Effector memory CD8-positive, alpha-beta T cell (primary cell): ENCODE measurements at places on chromosomes 6 and 20.

- no peak for DNase-seq
Observed at GRCh38 chr6:13787137-13787536, 27.2 kb downstream of the MCUR1 start.

- DNase-seq: no peak
Observed at GRCh38 chr6:34489207-34489805, 23.4 kb downstream of the PACSIN1 start.

DNA sequence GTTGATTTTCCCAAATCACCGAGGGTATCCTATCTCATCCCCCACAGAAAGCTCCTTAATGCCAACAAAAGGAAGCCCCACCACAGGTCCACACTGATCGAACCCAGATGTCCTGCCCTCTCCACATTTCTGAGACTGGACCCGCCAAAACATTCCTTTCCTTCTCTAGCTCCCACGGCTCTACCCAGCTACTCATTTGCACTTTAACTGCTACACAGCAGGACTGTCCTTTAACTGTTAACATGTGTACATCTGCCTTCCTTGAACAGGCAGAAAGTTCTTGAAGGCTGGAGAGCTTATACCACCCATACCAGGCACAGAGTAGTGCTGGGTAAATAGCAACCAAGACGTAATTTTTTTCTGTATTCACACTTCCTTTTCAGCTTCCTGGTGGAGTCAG, 68.6 kb downstream of the TRMT6 start:
- DNase-seq: no peak

GRCh38 chr20:38441916-38442315, 6.8 kb upstream of the SNHG17 start:
- no peak for DNase-seq

DNA sequence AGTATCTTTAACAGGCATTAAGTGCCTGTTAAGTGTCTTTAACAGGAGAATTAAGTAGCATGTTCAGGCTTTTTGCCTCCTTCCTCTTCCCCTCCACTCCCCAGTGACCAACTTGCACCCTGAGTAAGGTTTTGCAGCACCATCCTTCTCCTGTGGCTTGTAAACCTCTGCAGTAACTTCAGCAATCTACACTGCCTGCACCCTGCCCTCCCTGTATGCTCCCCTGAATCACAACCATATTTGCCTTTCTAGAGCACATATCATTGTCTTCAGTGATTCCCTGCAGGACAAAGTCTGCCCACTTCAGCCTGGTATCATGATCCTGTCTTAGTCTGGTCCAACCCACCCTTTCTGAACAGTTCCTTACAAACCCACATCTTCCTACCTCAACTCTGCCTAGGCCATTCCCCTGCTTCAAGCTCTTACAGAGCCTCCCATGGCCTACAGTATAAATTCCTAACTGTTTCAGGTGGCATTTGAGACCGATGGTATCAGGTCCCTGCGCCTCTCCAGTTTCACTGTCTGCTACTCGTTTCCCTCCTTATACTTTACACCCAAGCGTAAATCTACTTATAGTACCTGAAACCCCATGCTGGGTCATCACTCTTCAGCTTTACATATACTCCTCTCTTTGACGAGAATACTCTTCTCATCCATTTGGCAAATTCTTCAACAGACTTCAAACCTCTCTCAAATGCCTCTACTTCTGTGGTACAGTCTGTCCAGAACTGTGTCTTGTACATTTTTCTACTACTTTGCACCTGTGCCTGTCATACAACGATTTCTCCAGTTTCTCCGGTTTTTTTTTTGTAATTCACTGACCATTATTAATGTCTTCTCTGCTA, 69.8 kb downstream of the ZHX3 start:
- DNase-seq: no peak

GRCh38 chr6:52341561-52342260, 20.2 kb upstream of the PAQR8 start:
- no peak for DNase-seq

- no peak for DNase-seq
Observed at GRCh38 chr6:108877046-108877751, 29.0 kb downstream of the ARMC2 start.

GRCh38 chr6:7770111-7770510, 44.2 kb downstream of the BMP6 start:
- DNase-seq: no peak

DNA sequence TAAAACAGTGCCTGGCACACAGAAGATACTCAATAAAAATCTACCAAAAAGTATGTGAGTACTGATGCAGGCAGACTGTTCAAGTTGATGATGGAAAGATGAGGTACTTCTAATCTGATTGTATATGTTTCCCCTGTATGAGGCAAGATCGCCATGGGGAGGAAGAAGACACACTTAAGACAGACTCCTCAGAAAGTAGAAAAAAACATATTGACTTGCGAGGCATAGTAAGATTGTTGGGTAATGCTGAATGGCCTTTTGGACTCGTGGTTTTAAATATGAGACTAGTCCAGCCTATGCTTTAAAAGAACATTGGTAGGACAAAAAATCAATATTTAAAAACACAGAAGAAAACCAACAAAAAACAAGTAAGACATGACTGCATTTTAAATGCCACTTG, 72.6 kb downstream of the SHPRH start:
- DNase-seq: no peak

DNA sequence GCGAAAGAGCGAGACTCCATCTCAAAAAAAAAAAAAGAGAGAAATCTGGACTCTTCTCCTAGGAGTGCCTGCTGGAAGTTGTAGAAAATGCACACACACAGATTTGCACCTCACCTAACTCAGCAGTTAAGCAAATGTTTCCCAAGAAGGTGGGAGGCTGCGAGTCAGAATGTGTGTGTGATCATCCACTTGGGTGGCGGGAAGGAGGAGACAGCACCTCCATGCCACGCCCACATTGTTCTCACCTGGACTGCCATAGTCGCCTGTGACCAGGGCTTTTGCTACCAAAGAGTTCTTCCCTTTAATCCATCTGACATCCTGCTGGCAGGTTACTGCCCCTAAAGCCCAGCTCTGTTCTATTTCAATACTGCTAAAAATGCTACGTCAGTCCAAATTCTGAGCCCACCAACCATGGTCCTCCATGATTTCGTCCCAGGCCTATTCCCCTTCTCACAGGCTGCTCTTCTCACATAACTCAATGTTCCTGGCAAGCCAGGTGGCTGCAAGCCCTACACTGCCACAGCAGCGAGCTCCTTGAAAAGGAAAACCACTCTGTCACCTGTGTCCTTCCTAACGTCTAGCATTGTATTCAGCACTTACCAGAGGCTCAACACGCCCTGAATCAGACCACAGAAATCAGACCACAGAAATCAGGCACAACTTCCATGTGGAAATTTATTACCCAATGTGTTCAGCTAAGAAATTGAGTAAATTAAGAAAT, 77.5 kb downstream of the PSMG4 start:
- DNase-seq: no peak

DNA sequence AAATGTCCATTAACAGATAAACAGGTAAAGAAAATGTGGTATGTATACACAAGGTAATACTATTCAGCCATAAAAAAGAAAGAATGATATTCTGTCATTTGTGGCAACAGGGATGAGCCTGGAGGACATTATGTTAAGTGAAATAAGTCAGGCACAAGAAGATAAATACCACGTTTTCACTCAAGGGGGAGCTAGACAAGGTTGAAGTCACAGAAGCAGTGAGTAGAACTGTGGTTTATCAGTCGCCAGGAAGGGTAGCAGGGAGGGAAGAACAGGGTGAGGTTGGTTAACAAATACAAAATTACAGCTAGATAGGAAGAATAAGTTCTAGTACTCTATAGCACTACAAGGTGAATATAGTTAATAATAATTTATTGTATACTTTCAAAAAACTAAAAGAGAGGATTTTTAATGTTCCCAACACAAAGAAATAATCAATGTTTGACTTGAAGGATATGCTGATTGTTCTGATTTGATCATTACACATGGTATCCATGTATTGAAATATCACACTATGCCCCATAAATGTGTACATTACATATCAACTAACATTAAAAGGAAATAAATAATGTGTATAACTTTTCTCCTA, 21.1 kb downstream of the RTN4IP1 start:
- peak; percentile 37 for DNase-seq

GRCh38 chr6:4794140-4794707, 18.0 kb downstream of the CDYL start:
- DNase-seq: no peak
